ENCODE measurements at places on chromosomes 1 and 21.

DNA sequence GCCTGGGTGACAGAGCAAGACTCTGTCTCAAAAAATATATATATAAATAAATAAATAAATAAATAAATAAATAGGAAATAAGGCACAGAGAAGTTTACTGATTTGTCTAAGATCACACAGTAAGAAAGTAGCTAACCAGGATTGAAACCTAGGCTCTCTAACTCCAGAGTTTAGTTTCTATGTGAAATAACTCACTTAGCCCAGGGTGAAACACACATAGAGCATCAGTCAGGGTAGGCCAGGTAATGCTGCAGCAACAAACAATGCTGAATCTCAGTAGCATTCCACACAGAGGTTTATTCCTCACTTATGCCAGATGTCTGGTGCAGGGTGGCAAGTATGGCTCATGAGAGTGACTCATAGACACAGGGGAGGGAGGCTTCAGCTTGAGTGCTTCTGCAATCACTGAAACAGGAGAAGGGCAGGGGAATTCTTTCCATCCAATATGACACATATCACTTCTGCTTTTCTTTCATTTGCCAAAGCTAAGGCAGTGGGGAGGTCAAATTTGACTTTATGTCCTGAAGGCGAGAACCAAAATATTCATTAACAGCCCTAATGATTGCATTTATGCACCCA, 37.1 kb upstream of the KANK4 start:
- no peak for DNase-seq

DNA sequence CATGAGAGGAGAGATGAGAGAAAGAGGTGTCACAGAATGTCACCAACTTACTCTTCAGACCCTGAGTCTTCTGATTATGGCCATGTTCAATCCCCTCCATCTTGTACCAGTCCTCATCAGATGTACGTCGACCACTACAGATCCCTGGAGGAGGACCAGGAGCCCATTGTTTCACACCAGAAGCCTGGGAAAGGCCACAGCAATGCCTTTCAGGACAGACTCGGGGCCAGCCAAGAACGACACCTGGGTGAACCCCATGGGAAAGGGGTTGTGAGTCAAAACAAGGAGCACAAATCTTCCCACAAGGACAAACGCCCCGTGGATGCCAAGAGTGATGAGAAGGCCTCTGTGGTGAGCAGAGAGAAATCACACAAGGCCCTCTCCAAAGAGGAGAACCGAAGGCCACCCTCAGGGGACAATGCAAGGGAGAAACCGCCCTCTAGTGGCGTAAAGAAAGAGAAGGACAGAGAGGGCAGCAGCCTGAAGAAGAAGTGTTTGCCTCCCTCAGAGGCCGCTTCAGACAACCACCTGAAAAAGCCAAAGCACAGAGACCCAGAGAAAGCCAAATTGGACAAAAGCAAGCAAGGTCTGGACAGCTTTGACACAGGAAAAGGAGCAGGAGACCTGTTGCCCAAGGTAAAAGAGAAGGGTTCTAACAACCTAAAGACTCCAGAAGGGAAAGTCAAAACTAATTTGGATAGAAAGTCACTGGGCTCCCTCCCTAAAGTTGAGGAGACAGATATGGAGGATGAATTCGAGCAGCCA, 8.0 kb downstream of the ELOA start:
- DNase-seq: no peak

GRCh38 chr1:228648647-228649383, 86.5 kb upstream of the RHOU start:
- no peak for DNase-seq

GRCh38 chr1:38589036-38589435, 270.5 kb downstream of the RRAGC start:
- no peak for DNase-seq

- no peak for DNase-seq
These were observed at the start of gene PROX1 for GRCh38 chr1:213987927-213988506. Gene PROX1, plus strand, starts transcription at chr1:213987973. Its CDS starts 8,563 bp downstream, at chr1:213996536.

DNA sequence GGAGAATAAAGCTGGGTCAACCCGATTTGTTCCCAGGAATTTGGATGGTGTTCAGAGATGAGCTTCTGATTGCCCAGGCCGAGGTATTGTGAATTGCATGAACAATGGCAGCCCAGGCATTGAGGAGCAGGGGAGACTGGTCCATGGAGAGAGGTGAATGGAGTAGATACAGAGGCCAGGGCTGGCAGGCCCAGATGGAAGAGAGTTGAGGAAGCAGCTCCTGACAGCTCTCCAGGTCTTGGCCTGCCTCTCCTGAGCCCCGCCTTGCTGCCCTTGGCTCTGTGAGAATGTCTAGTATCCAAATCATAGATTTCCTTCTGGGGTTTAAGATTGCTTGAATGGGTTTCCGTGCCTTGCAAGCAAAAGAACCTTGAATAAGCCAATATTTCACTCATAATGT, 11.5 kb downstream of the ABCA4 start:
- DNase-seq: no peak

DNA sequence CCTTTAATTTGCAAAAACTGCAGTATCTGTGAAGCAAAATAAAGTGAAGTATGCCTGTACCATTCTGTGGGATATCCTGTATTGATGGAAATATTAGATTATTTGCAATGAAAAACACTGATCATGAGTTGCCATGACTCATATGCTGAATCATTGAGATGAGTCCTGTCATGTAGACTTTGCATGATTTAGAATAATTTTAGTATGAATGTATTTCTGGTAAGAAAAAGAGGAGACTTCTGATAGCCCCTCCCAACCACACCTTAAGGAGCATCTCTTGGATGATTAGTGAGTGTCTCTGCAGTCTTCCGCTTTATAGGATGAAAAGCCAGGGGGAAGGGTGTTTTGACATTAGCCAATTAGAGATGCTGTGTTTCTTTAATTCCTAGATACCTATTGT, 55.2 kb upstream of the PTGS2 start:
- DNase-seq: no peak

DNA sequence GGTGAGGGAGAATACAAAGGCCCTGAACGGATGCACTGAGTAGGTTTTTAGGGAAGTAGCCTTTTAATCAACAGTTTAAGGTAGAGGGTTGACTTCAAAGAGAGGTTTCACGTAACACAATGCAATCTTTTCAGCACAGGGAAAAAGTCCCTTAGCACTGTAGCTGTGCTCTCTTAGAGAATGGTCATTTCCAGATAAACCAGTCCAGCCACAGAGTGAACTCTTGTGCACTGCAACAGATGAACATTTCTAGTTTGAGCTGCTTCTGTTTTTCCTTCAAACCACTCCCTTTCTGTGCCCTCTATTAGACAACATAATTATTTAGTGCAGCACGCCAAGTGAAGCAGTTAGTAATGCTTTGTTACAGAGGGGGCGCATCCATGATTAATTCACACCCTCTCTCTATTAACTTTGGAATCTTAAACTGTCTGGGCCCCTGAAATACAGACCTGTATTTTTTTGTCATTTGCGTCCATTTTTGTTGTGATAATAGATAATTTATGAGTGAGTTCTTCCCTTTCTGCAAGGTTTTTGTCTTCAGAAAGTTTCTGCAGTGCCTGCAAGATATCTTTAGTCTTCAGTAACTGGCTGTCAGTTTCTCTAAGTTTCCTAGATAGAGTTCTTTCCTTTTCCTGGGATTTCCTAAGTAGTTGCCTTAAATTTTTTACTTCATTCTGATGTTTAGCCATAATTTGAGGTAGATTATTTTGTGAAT, 22.9 kb downstream of the LCA5L start:
- DNase-seq: no peak

GRCh38 chr21:25999921-26000582, 170.5 kb downstream of the APP start:
- no peak for DNase-seq

DNA sequence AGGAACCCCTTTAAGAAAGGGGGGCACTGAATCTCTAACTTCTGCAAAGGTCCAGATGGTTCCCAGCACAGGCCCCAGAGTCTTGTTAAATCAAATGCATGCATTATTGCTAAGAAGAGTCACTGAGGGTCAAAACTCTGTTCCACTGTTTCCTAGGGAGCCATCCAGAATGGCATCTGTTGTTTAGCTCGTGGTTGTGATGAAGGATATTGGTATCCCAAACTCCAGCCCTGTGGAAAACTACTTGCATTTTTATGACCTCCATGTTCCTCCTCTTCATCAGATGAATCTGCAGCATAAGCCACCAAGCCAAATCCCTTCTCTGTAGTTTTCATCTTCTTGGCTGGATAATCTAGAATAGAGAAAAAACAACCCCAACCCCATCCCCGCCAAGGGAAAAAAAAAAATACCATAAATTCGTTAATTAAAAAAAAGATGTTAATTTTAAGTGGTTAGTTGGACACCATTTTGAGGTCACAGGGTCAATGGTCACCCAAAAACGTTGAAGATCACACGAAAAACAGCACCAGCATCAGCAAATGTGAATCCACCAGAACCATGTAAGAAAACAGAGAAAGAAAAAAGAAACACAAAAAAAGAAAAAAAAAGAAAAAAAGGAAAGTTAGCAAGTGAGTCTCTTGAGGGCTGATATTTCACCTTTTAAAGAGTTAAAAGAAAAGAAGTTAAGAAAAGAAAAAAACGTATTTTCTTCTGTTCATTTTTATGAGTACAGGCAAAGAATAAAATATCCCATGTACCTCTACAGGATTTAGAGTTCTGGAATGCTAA, 3.0 kb upstream of the RIT1 start:
- DNase-seq: no peak

DNA sequence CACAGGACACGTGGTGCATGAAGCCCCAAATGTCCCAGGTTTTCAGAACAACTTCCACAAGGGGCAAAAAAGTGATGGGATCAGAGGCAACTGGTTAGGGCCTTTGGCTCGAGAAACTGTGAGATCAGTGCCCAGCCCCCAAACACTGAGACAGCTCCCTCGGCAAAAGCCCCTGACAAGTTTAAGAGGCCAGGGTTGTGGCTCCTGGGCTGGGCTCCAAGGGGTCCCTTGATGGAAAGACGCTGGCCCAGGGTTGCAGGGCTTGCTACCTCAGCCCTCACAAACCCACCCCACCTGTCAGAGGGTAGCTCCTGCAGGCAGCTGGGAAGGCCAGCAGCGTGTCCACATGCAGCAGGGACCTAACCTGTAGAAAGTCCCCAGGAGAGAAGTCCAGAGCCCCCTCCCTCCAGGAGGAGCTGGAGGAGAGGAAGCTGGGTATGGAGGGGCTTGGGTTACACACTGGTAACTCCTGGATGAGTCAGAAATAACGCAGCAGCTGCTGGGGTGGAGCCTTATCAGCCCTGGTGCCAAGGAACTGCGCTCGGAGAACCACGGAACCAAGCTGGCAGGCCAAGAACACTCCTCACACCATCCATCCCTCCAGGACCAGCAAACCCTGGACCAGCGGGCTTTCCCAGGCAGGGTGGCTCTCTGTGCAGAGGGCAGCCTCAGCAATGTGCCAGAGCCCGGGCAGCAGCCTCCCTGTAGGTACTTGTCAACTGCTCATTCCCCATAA, 37.5 kb downstream of the CTNNBIP1 start:
- no peak for DNase-seq

GRCh38 chr1:183588827-183589226, 1.4 kb downstream of the NCF2 start:
- DNase-seq: no peak

GRCh38 chr1:3939242-3940080, 39.4 kb upstream of the C1orf174 start:
- no peak for DNase-seq

GRCh38 chr1:230415405-230416132, 10.6 kb downstream of the PGBD5 start:
- DNase-seq: no peak

GRCh38 chr1:32485554-32486255, 20.8 kb downstream of the ZBTB8B start:
- no peak for DNase-seq

- no peak for DNase-seq
These were observed 4.3 kb downstream of the GUK1 start for GRCh38 chr1:228144193-228144992.

DNA sequence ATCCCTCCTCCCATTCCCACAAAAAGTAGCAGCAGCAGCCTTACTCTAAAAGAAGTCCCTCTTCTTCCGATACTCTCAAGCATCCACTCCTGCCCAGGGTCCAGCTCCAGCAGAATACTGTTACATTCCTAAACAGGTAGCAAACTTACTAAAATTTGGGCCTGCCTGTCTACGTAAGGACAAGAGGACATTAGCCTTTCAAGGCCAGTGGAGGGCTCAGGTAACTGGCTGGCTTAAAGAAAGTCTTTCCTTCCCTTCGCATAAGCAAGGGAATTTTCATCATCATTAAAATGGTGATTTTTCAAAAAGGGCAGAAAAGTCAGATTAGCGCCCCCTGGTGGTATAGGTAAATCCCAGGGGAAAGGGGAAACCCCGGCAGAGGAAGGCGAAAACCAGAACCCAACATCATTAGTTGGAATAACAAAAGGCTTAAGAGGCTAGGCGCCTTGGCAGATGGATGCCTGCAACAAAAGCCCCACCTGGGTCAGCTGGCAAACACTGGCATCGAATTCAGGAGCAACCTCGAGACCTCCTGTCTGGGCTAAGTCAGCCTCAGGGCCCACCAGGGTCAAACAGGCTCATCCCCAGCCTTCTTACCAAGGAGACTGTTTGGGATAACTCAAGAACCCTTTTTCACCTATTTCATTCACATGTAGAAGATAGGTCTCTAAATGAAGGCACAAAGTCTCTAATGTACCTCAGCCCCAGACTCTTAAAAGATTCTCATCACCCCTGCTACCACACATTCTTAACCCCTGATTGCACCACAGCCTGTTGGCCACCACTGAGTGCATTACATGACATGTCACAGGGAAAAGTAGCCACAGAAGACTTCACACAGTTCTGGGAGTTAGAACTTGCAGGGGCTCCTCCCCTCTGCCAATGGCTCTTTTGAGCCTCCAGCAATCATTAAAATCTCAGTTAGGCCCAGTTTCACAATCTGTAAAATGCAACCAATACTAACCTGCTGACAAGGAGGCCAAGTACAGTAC, 36.7 kb downstream of the ERI3 start:
- peak; percentile 12 for DNase-seq

DNA sequence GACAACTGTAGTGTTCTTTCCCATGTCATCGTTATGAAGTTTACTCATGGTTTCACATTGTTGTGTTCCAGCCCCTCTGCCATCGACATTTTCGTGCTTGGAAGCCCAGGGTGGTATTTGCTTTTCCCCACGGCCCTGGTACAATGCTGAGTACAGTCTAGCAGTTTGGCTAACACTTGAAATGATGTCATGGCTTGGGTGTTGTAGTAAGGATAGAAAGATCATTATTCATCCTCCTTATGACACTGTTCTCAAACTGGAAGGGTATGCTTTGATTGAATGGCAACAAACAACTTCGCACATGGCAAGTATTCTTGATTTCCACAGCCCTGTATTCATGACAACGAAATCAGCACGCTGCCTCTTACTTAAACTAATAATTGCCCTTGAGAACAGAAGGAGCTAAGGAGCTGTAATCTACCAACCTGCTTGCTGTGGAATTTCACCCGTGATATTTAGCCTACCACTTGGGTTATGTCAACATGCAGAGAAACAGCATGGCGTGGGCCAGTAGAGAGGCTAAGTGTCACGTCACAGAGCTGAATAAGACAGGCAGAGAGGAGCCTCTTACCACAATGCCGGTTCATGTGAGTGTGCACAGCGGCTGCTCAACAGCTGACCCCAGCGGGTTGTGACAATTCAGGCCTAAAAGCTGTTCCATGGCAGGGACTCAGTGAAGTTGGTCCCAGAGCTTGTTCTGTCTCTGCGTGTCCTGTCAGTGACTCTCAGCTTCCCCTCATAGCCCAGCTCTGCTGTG, 73.9 kb downstream of the KCNJ6 start:
- DNase-seq: no peak

Measured in stimulated activated CD8-positive, alpha-beta memory T cell treated with anti-CD3 and anti-CD28 coated beads, Interleukin-7, amount 100 ng/mL, for 1 hour (primary cell).